Activated CD4-positive, alpha-beta T cell treated with anti-CD3 and anti-CD28 coated beads, Interleukin-2, amount 50 U/mL, for 1 hour (primary cell): ENCODE measurements at places on chromosomes 13 and 19.

- DNase-seq: no peak
Measured at GRCh38 chr13:99985241-99985874, 3.8 kb downstream of the ZIC2 start.

DNA sequence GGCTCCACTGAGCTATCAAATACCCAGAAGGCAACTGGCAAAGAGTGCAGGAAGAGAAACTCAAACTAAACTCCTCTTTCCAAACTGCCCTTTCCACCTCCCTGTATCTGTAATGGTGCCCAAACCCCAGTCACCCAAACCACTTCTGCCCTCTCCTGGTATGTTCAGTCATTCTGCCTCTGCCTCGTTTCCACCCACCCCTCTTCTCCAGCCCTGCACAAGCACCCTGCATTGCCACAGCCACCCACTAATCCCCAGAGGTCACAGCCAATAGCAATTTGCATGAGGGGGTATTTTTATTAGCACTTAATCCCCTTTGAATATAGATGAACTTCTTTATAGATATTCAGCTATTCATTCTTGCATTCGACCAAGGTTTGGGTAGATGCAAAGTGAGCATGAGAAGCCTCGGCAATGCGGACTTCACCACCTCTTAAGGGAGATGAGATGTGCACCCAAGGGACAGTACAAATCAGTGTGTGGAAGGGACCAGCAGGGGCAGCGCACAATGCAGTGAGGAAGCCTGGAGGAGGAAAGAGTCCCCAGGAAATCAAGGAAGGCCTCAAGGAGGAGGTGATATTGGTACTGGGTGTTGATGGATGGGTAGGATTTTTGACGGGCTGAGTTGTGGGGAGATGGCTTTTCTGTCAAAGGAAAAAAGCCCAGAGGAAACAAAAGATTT, 12.4 kb downstream of the TMEM272 start:
- DNase-seq: peak; percentile 53

GRCh38 chr19:41893899-41894298, 10.9 kb downstream of the ARHGEF1 start:
- no peak for DNase-seq

GRCh38 chr13:48393030-48393697, 19.7 kb downstream of the LPAR6 start:
- DNase-seq: no peak

- DNase-seq: no peak
Measured at GRCh38 chr13:33686772-33687480, 131.0 kb upstream of the RFC3 start.

- no peak for DNase-seq
Measured at GRCh38 chr13:62320129-62321108, 904.8 kb upstream of the PCDH20 start.

DNA sequence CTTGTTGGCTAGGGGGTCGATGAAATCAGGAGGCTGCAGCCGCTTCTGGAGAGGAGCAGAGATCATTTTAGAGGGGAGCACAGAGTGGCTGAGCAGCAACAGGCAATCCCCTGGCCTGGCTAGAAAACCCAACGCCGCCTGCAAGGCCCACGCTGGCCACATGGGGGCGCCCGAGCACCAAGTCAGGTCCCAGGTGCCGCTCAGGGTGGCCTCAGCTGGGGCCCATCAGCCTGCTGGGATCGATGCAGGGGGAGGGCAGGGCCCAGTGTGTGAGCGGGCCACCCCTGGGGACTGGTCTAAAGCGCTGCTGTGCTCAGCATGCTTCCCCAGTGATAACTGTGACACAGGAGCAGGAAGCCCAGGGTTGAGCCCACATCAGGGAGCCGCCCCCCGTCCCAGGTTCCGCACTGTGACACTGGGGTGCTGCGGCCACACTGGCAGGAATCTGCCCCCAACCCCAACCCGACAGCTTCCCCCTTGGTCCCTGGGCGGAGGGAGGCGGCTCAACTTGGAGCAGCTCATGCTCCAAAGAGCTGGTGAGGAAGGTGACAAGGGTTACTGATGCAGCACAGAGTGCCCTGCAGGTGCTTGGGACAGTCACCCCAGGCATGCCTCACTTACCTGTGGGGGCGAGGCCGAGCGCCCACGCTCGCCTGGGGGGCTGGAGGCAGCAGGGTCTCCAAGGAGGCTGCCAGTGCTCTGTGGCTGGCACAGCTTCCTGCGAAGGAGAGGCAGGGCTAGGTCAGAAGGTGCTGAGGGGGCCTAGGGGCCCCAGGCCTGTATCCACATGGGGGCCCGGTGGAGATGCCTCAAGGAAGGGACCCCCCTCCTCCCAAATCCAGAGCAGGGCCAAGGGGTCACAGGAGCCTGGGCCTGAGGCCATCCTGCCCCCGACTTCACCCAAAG, 13.3 kb upstream of the ISYNA1 start:
- peak; percentile 90 for DNase-seq

DNA sequence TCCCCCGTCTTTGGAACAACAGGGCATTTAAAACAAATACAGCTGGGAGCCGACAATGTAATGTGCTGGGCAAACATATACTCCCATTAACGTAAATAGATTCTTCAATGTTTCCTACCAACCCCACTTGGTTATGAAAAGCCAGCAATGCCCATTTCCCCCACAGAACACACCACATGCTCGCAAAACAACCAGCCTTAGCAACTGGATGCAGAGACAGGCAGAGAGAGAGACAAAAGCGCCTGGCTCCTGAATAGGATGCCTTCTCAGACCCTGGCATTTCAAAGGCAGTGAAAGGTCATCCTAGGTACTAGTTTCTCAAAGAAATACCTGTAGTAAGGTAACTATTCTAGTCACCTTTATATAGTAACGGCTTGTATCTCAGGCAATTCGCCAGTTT, 462.9 kb downstream of the ITGBL1 start:
- DNase-seq: no peak

DNA sequence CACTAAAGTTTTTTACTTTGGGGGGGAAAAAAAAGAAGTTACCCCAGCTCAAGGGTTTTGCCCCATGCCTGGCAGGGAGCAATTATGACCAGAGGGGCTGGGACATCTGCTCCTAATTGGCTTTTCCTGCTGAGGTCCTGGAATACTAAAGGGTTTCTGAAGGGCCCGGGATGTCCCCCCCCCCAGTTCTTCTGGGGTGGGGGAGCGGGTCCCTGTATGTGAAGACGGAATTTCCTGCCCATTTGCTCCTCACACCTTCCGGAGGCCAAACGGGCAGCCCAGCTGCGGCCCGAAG, 1.1 kb upstream of the DLL3 start:
- no peak for DNase-seq

DNA sequence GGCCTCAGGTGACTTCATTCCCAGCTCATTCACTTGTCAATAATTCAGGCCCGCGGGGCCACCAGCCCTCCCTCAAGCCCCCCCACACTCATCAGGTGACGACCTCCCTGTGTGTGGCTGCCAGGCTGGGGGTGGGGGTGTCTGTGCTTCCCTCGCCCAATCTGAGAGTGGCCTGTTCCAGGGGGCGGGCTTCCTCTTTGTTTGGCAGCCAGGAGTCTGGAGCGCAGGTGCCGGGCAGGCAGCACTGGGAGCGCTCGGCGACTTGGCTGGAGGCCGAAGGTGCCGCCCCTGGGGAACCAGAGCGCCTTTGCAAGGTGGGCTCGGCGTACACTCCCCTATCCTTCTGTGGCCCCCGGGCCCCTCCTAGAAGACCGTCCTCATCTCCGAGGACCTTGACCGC, 5.4 kb upstream of the ZNF98 start:
- DNase-seq: no peak

GRCh38 chr19:40756502-40757110, 5.6 kb downstream of the SNRPA start:
- no peak for DNase-seq

- peak; percentile 27 for DNase-seq
Measured at GRCh38 chr19:51552996-51553725, 17.9 kb upstream of the ZNF175 start.

GRCh38 chr13:65378484-65378883, 1851.7 kb downstream of the PCDH9 start:
- no peak for DNase-seq

GRCh38 chr13:96785986-96786385, 208.3 kb downstream of the OXGR1 start:
- DNase-seq: no peak

DNA sequence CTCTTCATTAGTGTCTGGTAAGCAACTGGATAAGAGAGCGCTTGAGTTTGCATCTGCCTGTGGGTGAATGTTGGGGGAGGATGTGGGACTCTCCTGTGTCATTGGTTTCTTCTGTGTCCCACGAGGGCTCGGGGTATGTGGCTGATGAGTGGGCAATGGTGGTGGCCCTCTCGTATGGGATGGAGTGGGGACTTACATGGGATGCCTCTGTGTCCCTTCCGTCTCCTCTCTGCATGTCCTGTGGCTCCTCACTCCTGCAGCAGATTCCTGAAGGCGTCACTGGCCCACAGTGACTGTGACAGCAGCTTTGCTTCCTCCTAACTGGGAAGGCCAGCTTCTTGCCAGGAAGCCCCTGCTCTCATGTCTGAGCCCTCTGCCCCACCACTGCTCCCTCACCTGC, 2.6 kb upstream of the LRP3 start:
- no peak for DNase-seq

- no peak for DNase-seq
Measured at GRCh38 chr13:99178636-99179035, 22.0 kb upstream of the UBAC2 start.

DNA sequence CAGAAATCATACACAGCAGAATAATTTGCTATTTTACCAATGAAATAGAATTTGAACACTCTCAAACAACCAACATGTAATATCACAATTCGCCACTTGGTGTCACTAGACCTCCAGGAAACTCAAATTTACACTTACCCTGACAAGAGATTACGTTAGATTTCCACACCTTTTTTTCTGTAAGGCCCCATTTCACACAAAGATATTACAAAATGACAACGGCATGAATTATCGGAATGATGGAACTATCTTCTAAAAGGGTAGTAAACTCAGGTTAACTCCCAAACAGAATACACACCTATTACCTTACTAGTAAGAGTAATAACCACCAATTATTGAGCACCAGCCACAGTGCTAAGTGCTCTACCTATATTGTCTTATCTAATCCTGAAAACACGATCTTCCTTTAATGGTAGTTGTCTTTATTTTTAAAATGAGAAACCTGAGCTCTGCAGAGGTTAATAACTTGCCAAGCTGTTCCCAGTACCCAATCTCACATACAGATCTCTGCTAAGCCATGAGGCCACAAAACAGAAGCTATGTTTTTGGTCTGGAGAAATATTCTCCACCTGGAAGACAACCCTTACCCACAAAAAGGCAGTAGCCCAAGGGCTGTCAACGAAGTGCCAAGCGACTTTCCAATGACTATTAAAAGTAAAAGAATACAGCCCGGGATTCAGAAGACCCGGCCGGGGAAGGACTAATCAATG, 152.4 kb downstream of the DCLK1 start:
- DNase-seq: no peak

DNA sequence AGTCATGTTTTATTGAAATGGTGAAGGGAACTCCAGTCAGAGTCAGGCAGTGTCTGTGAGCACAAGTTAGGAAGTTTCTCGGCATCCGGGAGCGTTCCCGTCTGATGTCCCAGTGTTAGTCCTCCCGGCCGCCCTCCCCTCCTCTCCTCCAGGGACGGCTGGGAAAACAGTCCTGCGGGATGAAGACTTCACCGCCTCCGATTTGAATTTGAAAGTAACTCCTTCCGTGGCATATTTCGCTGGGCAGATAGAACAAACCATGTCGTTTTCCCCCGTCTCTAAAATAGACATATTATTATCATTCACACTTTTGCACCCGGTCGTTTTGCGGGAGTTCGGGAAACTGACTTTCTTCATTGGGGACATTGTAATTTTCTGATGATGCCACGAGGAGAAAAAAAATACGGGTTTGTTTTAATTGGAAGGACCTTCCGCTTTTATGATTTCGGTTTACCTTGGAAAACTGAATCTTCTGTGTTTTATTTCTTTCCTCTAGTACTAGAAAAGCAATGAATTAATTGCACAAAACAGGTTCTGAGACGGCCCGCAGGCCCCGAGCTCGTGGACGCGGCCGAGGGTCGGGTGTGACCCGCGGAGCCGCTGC, 76.6 kb downstream of the ZIC5 start:
- no peak for DNase-seq

- no peak for DNase-seq
Measured at GRCh38 chr13:81493144-81493543, 1152.2 kb upstream of the SPRY2 start.

GRCh38 chr19:42872608-42873007, 6.9 kb downstream of the PSG1 start:
- no peak for DNase-seq

DNA sequence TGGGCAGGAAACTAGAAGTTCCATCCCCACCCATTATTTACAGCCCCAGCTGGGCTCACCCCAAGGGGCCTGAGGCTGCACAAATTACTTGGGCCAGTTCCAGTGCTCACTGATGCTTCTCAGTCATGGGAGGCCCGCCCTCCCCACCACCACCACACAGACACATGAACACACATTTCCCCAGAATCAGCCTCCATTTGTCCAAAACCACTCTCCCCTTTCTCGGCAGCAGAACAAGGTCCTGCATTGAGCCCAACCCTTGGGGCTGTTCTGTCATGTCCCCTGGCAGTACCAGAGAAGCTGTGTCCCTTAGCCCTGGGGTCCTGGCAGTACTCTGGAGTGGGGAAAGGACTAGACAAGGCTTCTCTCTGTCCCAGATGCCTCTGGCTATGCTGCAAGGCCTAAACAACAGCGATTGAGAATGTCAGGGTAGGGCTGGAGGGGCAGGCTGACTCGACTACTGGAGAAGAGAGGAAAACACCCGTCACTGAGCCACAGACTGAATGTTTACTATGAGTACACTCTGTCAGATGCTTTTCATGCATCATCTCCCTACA, 21.8 kb downstream of the SAMD4B start:
- no peak for DNase-seq

GRCh38 chr19:34274827-34275625, 20.7 kb downstream of the GARRE1 start:
- DNase-seq: no peak

DNA sequence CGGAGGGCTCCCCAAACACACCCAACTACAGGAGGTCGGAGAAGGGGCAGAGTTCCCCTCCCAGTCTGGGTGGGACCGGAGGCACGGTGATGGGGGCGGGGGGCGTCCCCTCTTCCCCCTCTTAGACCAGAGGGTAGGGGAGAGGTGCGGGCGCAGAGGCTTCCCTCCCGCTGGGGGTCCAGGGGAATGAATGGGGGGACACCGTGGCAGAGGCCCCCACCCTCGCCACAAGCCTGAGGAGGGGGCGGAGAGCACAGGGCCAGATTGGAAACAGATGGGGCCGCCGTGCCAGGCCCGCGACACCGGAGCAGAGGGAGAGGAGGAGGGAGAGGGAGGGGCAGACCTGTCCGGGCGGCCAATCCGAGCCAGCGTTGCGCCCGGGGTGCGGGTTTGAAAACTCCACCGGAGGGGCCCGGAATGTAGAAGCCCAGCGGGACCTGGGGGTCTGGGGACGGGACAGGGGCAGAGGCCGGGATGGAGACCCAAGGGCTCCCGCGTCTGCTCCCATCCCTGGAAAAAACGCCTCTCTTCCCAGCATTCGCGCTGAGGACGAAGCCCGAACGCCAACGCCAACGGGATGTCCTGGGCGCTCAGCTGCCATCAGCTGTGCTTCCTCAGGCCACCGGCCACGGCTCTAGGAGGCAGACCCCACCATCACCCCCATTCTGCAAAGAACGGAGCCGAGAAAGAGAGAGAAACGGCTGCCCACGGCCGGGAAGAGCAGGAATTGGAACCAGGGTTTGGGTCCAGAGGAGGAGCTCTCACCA, 46.8 kb downstream of the PTPRS start:
- DNase-seq: no peak

- no peak for DNase-seq
Measured at GRCh38 chr19:2491130-2491801, 15.3 kb downstream of the GADD45B start.
